ENCODE measurements at places on chromosomes 5 and 9. TPM values are rescaled to one million over a fixed set of nuclear protein-coding genes. Genes with fewer than 3 reads are reported as not detected.

The EGFLAM gene
- not detected for total RNA-seq

DNA sequence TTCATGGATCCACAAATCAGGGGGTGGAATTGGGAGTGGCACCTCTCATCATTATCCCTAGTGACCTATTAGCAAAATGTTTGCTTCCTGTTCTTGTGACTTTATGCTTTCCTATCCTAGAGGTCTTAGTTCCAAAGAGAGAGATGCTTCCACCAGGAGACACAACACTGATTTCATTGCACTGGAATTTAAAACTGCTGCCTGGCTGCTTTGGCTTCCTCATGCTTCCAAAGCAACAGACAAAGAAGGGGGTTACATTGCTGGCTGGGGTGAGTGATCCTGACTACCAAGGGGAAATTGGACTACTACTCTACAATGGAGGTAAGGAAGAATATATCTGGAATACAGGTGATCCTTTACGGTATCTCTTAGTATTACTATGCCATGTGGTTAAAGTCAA is 69.2 kb upstream of the SH3GL2 start:
- DNase-seq: no peak
- H3K27me3 ChIP-seq: no peaks in the 10 kb centered on the region
- no peak overlapping the region for H3K4me3 ChIP-seq
- no peak overlapping the region for H3K27ac ChIP-seq
- no peaks in the 10 kb centered on the region for H3K36me3 ChIP-seq

The ADAMTSL2 gene
- total RNA-seq: 0.11 TPM

DNA sequence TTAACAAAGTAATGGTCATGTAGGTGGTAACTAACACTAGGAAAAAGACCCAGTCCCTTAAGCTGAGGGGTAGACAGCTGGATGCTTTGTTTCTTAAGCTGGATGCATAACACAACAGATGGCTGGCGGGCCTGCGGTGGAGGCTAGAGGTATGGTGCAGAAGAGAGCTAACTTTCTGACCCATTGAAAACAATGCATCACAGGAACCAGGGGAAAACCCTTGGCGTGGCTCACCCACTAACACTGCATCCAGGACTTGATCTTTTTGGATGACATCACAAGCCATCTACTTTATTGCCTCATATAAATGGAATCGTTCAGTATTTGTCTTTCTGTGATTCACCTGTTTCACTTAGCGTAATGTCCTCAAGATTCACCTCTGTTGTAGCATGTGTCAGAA is 138.7 kb downstream of the AUH start:
- no peak overlapping the region for H3K4me3 ChIP-seq
- no peaks in the 10 kb centered on the region for H3K27me3 ChIP-seq
- peaks cover 38% of the 10 kb centered on the region for H3K36me3 ChIP-seq
- H3K27ac ChIP-seq: no peak overlapping the region

The PRSS3 gene
- not detected for total RNA-seq

The PPP2R2B gene
- 0.85 TPM for total RNA-seq

DNA sequence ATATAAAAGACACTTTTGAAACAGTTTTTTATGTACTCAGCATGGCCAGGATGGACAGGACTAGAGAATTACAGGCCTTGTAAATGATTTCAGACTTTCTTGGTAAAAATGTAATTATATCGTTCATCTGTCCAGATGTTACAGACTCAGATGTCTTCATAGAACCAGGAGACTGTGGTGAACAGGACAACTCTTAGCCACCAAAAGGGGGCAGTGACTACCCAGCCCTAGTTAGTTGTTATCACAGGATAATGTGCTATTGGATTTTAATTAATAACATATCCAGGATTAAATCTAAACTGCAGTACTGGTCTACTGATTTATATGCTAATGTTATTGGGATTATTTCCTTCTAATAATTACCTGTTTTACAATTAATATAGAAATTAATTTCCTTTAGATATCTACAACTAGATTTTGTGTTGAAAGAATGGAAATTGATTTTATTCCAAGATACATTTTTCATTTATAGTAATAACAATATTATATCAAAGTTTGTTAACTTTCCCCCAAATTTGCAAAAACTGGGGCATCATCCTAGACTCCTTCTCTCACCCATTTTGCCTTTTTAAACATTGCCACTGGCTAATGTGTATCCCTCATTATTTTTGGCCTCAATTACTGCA is 99.4 kb downstream of the MTREX start:
- H3K36me3 ChIP-seq: peaks cover 38% of the 10 kb centered on the region
- no peak overlapping the region for H3K4me3 ChIP-seq
- peak; percentile 20 for DNase-seq
- peaks cover 7% of the 10 kb centered on the region for H3K4me1 ChIP-seq
- no peaks in the 10 kb centered on the region for H3K27me3 ChIP-seq
- H3K27ac ChIP-seq: no peak overlapping the region

The PLAC8L1 gene
- total RNA-seq: 0.30 TPM

DNA sequence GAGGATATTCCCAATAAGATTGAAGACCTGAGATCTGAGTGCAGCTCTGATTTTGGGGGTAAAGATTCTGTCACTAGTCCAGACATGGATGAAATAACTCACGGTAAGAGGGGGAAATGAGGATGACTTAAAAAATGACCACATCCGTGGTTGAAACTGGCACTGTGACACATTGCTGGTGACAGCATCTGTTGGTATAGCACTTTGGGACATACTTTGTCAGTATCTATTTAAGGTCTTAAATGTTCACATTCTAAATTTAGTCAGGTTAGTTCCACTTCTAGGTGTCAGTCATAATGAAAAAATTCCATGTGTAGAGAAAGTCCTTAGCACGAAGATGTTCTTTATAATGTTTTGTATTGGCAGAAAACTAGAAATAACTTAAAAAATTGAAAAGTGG is 70.9 kb downstream of the GAPVD1 start:
- H3K4me1 ChIP-seq: peaks cover 16% of the 10 kb centered on the region
- peaks cover 44% of the 10 kb centered on the region for H3K36me3 ChIP-seq
- no peaks in the 10 kb centered on the region for H3K27me3 ChIP-seq
- no peak overlapping the region for H3K4me3 ChIP-seq
- DNase-seq: peak; percentile 68

DNA sequence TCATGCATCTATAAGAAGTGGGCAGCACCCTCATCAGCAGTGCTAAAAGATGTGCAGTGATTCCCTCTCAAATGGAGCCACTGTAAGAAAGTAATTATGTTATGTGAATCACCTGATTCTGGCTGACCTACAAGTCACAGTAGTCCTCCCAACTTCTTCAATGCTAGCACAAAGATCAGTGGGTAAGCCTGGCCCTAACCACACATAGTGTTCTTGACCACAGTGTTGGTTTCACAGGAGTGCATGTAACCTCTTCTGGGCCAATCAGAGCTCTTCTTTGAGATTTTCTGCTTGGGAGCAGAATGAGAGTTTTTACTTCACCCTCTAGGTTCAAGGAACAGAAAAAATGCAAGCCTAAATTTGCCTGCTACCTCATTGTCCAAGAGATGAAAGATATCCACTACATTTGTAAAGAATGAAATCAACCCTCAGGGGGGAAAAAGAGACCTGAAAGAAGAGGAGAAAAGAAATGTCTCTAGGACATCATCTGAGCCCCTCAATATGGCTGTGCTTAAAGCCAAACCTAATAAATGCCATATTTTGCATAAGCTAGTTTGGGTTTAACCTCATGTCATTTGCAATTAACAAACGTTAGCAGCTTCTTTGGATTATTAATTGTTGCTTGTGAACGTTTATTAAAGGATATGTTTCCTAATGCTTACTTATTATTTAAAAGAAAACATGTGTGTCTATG is 65.3 kb upstream of the ADRB2 start:
- DNase-seq: peak; percentile 12
- no peaks in the 10 kb centered on the region for H3K36me3 ChIP-seq
- H3K27me3 ChIP-seq: peaks cover 12% of the 10 kb centered on the region
- H3K4me1 ChIP-seq: no peaks in the 10 kb centered on the region
- H3K27ac ChIP-seq: no peak overlapping the region

The TAF11L9 gene
- total RNA-seq: not detected

DNA sequence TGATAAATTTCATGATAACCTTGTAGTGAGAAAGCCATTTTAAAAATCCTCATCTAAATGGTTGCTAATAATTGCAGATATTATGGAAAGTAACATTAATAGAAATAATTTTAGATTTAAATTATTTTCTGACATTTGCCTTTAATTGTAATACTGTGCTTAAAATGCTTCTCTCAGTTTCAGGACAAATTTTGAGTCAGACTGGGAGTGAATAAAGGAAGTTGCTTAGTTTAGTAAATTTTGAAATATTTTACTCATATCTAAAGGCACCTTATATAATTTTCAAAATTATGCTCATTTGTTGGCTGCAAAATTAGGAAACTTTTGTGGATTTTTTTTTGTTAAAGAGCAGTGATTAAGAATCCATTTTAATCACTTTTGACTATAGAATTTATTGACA is 93.8 kb downstream of the CSNK1G3 start:
- H3K27ac ChIP-seq: no peak overlapping the region
- H3K36me3 ChIP-seq: no peaks in the 10 kb centered on the region
- peaks cover 13% of the 10 kb centered on the region for H3K4me1 ChIP-seq
- H3K4me3 ChIP-seq: no peak overlapping the region
- no peaks in the 10 kb centered on the region for H3K27me3 ChIP-seq

GRCh38 chr5:169139480-169140050 is 161.4 kb downstream of the SLIT3 start:
- no peaks in the 10 kb centered on the region for H3K36me3 ChIP-seq
- H3K27ac ChIP-seq: no peak overlapping the region
- no peaks in the 10 kb centered on the region for H3K27me3 ChIP-seq
- H3K4me1 ChIP-seq: no peaks in the 10 kb centered on the region

The PLPPR1 gene
- total RNA-seq: not detected

GRCh38 chr5:72223371-72223770 is 96.7 kb downstream of the MRPS27 start:
- no peak overlapping the region for H3K4me3 ChIP-seq
- H3K27ac ChIP-seq: no peak overlapping the region
- no peaks in the 10 kb centered on the region for H3K4me1 ChIP-seq
- DNase-seq: no peak
- peaks cover 77% of the 10 kb centered on the region for H3K36me3 ChIP-seq

The AQP7 gene
- not detected for total RNA-seq

GRCh38 chr5:11724940-11725339 is 179.3 kb downstream of the CTNND2 start:
- H3K36me3 ChIP-seq: no peaks in the 10 kb centered on the region
- no peaks in the 10 kb centered on the region for H3K27me3 ChIP-seq
- no peaks in the 10 kb centered on the region for H3K4me1 ChIP-seq
- no peak overlapping the region for H3K4me3 ChIP-seq

GRCh38 chr5:33639474-33639873 is 198.7 kb downstream of the TARS1 start:
- H3K27me3 ChIP-seq: peaks cover 10% of the 10 kb centered on the region
- peaks cover 4% of the 10 kb centered on the region for H3K4me1 ChIP-seq
- H3K36me3 ChIP-seq: no peaks in the 10 kb centered on the region
- no peak overlapping the region for H3K27ac ChIP-seq
- no peak for DNase-seq

GRCh38 chr5:131545845-131546244 is 89.2 kb downstream of the RAPGEF6 start:
- peak overlapping the region; percentile 83 for H3K4me3 ChIP-seq
- H3K27ac ChIP-seq: peak overlapping the region; percentile 68
- H3K27me3 ChIP-seq: no peaks in the 10 kb centered on the region
- peaks cover 79% of the 10 kb centered on the region for H3K4me1 ChIP-seq
- H3K36me3 ChIP-seq: peaks cover 45% of the 10 kb centered on the region

DNA sequence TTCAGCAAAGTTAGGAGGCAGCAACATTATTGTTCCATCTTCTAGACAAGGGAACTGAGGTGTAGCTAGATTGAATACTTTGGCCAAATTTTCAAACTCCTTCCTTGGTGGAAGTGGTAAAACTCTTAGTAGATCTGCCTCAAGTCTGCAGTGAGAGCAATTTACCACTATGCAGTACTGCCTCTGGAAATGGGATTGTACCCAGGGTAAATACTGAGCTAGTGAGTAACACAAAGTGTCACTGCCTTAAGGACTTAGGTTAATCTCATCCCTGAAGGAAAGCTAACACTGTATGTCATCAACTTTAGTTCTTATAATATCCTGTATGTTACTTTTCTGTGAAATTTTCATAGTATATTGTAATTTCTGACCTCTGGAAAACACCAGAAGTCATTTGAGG is 13.9 kb downstream of the CDH10 start:
- H3K4me3 ChIP-seq: no peak overlapping the region
- no peaks in the 10 kb centered on the region for H3K36me3 ChIP-seq
- no peak for DNase-seq
- no peaks in the 10 kb centered on the region for H3K4me1 ChIP-seq
- H3K27ac ChIP-seq: no peak overlapping the region

DNA sequence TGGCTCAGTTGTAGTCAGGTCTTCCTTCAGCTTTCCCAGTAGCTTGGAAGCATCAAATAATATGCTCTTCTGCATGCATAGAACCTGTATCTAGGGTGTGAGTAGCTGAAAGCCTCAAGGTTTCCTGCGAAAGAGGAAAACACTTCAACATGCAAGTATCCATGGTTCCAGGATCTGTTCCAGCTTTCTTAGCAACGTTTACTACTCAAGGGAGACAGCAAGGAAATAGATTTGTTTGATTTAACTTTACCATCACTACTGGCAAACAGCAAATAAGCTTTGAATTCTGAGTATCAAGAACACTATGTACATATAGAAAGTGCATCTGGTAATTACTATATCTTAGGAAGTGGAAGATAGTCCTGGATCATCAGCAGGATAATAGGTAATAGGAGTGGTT is 341.0 kb downstream of the PRR16 start:
- no peaks in the 10 kb centered on the region for H3K36me3 ChIP-seq
- no peaks in the 10 kb centered on the region for H3K4me1 ChIP-seq
- no peaks in the 10 kb centered on the region for H3K27me3 ChIP-seq
- no peak for DNase-seq
- no peak overlapping the region for H3K4me3 ChIP-seq

GRCh38 chr5:90657030-90657429 is 98.4 kb downstream of the ADGRV1 start:
- no peaks in the 10 kb centered on the region for H3K36me3 ChIP-seq
- H3K27ac ChIP-seq: no peak overlapping the region
- no peak overlapping the region for H3K4me3 ChIP-seq
- no peaks in the 10 kb centered on the region for H3K27me3 ChIP-seq
- no peak for DNase-seq

DNA sequence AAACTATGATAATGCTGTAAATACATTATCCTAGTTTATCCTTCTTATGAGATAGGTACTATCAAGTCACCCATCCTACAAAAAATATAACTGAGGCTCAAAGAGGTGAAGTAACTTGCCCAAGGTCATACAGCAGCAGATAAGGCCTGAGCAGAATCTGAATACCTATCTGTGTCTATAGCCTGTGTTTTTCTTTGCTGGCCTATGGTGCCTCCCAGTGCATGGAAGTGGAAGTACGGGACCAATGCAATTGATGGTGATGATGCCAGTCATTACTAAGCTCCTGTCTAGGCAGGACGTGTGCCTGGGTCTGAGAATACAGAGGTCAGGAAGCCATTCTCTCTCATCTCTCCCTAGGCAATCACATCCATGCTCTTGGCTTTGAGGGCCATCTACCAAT is 67.8 kb downstream of the FAT2 start:
- H3K27ac ChIP-seq: no peak overlapping the region
- DNase-seq: peak; percentile 67
- H3K4me3 ChIP-seq: no peak overlapping the region

DNA sequence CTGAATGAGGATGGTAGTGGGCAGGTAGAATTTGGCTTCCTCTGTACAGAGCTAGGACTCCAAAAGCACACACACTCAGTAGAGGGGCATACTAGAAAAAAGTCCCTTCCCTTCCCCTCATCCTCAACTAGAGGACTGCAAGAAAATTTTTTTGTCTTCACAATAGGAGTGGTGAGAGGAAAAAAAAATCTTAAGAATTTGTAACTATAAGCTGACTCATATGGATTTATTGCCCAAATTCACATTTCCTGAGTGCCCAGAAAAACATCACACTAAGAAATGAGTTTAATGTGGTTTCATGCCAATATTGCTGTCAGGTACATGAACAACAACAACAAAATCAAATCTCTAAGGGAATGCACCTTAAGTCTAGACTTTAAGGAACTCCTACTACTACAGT is 43.7 kb downstream of the RANBP6 start:
- no peaks in the 10 kb centered on the region for H3K27me3 ChIP-seq
- H3K4me3 ChIP-seq: no peak overlapping the region
- DNase-seq: no peak
- H3K36me3 ChIP-seq: peaks cover 45% of the 10 kb centered on the region
- H3K4me1 ChIP-seq: peaks cover 15% of the 10 kb centered on the region
